ENCODE measurements at places on chromosomes 16 and 17. TPM values are rescaled to one million over a fixed set of nuclear protein-coding genes. Genes with fewer than 3 reads are reported as not detected.

The KRTAP17-1 gene
- total RNA-seq, result not detected

The MYLK3 gene
- 4.6 TPM for total RNA-seq

The RPUSD1 gene
- 19.1 TPM for total RNA-seq

The RGS11 gene
- 8.2 TPM for total RNA-seq

The TMEM235 gene
- 1.8 TPM for total RNA-seq

The MC1R gene
- total RNA-seq, result 5.7 TPM

The FBXO39 gene
- total RNA-seq, result 0.22 TPM

The ODAD4 gene
- total RNA-seq, result 2.9 TPM

The SOX15 gene
- 3.2 TPM for total RNA-seq

The ANKRD11 gene
- 108 TPM for total RNA-seq

The NME1 gene
- 40.1 TPM for total RNA-seq

The C16orf54 gene
- 0.44 TPM for total RNA-seq

The EFCAB13 gene
- total RNA-seq, result 24.7 TPM

The EMC6 gene
- 16.1 TPM for total RNA-seq

The TAOK1 gene
- 120 TPM for total RNA-seq

The TLCD3B gene
- total RNA-seq, result 39.7 TPM

The ADGRG3 gene
- total RNA-seq, result 1.4 TPM

The C16orf92 gene
- total RNA-seq, result not detected

The CCDC144A gene
- 8.4 TPM for total RNA-seq

The CALB2 gene
- total RNA-seq, result 21.0 TPM

The KRT32 gene
- total RNA-seq, result not detected

The CACNG5 gene
- 64.4 TPM for total RNA-seq

The ITGB3 gene
- total RNA-seq, result 18.4 TPM

The OR1F1 gene
- total RNA-seq, result not detected

The MLKL gene
- total RNA-seq, result 5.1 TPM

The CTRL gene
- 1.5 TPM for total RNA-seq

The ANKRD13B gene
- total RNA-seq, result 22.0 TPM

The CD300E gene
- not detected for total RNA-seq

The VTN gene
- total RNA-seq, result 7.7 TPM

The P2RX1 gene
- 1.0 TPM for total RNA-seq

The CCP110 gene
- total RNA-seq, result 73.2 TPM

The HES7 gene
- total RNA-seq, result not detected

The MPV17L gene
- 12.5 TPM for total RNA-seq

The CNTNAP4 gene
- 32.0 TPM for total RNA-seq

The B9D1 gene
- 28.5 TPM for total RNA-seq

The LHX1 gene
- 2.6 TPM for total RNA-seq

The AURKB gene
- total RNA-seq, result 16.6 TPM

The SDR42E1 gene
- total RNA-seq, result 3.1 TPM

The RFWD3 gene
- 26.7 TPM for total RNA-seq

The CYGB gene
- total RNA-seq, result 12.5 TPM

The LGALS9B gene
- total RNA-seq, result not detected

The MRPL27 gene
- total RNA-seq, result 39.5 TPM

The SLFN11 gene
- total RNA-seq, result 14.7 TPM

The UMOD gene
- not detected for total RNA-seq

The CBFB gene
- total RNA-seq, result 47.7 TPM

The HOXB8 gene
- total RNA-seq, result not detected

The KRT16 gene
- 0.66 TPM for total RNA-seq

The ARL5C gene
- total RNA-seq, result 1.3 TPM

The BICDL2 gene
- 3.1 TPM for total RNA-seq

The ACAP1 gene
- 6.2 TPM for total RNA-seq

The ADAM11 gene
- total RNA-seq, result 19.4 TPM

The ADAP2 gene
- total RNA-seq, result 5.5 TPM

The DPEP3 gene
- total RNA-seq, result not detected

The LRRC37A3 gene
- total RNA-seq, result 12.3 TPM

The LRRC37B gene
- 48.4 TPM for total RNA-seq

The SERPINF2 gene
- 1.6 TPM for total RNA-seq

The CA7 gene
- not detected for total RNA-seq

The FOXF1 gene
- total RNA-seq, result 0.77 TPM

The SLC2A4 gene
- 5.4 TPM for total RNA-seq

The TBX4 gene
- not detected for total RNA-seq
